ENCODE measurements at places on chromosomes 3 and 15. TPM values are rescaled to one million over a fixed set of nuclear protein-coding genes. Genes with fewer than 3 reads are reported as not detected.

CFAP44 gene
- 1.5 TPM for total RNA-seq

COLQ gene
- total RNA-seq, result 0.25 TPM

TLR9 gene
- total RNA-seq, result not detected

KLHL6 gene
- not detected for total RNA-seq

FSIP1 gene
- total RNA-seq, result 1.4 TPM

CRYGS gene
- 0.40 TPM for total RNA-seq

FYCO1 gene
- 4.4 TPM for total RNA-seq

ANKRD34C gene
- total RNA-seq, result not detected

SLC28A2 gene
- not detected for total RNA-seq

IL17RD gene
- 0.97 TPM for total RNA-seq

PARP15 gene
- total RNA-seq, result not detected

SCG3 gene
- not detected for total RNA-seq

PCBP4 gene
- 12.6 TPM for total RNA-seq

CLDN1 gene
- 15.3 TPM for total RNA-seq

CEP19 gene
- 3.1 TPM for total RNA-seq

ALG1L2 gene
- total RNA-seq, result not detected

SLC7A14 gene
- total RNA-seq, result not detected

FRMD4B gene
- total RNA-seq, result 0.85 TPM

LEKR1 gene
- total RNA-seq, result 1.0 TPM

CCRL2 gene
- not detected for total RNA-seq

DAPK2 gene
- total RNA-seq, result 3.7 TPM

SNX22 gene
- 1.2 TPM for total RNA-seq

GRM7 gene
- not detected for total RNA-seq

GPR149 gene
- not detected for total RNA-seq

SEMA3G gene
- total RNA-seq, result 0.06 TPM

DNAJB11 gene
- 47.3 TPM for total RNA-seq

ARID3B gene
- 2.8 TPM for total RNA-seq
